ENCODE measurements at places on chromosomes 1 and 21.
A peak's percentile ranks its signal among the peaks of the same experiment; 100 is the strongest.

GRCh38 chr1:64959986-64960385 lies 6.4 kb downstream of the JAK1 start:
- DNase-seq: no peak

DNA sequence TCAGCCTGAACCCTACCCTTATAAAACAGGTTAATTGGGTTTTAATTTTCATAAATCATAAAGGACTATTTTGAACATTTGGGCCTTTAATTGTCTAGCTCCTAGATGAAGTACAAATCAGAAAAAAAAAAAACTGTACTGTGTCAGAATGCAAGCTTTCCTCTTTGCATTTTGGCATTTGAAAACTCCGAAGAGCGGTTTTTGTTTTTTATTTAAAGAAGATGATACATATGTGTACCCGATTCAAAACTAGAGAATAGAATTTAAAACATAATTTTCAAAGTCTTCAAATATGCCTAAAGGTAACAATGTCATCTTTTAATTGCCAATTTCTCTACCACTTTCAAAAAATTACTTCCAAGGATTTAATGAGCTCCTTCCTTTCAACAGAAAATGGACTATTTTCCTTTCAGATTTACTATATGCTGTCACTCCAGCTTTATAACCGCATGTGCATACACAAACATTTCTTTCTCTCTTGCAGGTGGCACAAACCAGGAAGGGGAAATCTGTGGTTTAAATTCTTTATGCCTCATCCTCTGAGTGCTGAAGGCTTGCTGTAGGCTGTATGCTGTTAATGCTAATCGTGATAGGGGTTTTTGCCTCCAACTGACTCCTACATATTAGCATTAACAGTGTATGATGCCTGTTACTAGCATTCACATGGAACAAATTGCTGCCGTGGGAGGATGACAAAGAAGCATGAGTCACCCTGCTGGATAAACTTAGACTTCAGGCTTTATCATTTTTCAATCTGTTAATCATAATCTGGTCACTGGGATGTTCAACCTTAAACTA lies 33.7 kb downstream of the MRPL39 start:
- no peak for DNase-seq

- no peak for DNase-seq
Measured at GRCh38 chr1:1355416-1355815, 2.9 kb downstream of the MXRA8 start.

- no peak for DNase-seq
Measured at GRCh38 chr1:159025043-159025442, 15.3 kb downstream of the IFI16 start.

- DNase-seq: no peak
Measured at GRCh38 chr1:2391931-2392509, 379 bp downstream of the RER1 start.

- DNase-seq: no peak
Measured at GRCh38 chr1:238281418-238281817, 390.7 kb upstream of the ZP4 start.

DNA sequence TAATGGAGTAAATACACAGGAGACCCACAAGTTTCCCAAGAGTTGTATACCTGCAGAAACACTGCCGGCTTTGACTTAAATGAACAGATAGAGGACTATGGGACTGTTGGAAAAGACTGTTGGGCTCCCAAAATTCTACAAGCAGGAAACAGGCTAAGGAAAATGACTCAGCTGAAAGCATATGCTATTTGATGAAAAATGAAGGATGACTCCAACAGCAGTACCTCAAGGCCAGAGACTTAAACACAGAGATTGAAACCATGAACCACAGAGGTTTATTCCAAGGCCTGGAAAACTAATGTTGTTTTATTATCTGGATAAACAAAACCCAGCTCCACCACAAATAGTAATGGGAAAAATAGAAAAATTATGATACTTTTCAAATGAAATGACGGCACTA lies 187.7 kb downstream of the TNFSF18 start:
- DNase-seq: no peak

DNA sequence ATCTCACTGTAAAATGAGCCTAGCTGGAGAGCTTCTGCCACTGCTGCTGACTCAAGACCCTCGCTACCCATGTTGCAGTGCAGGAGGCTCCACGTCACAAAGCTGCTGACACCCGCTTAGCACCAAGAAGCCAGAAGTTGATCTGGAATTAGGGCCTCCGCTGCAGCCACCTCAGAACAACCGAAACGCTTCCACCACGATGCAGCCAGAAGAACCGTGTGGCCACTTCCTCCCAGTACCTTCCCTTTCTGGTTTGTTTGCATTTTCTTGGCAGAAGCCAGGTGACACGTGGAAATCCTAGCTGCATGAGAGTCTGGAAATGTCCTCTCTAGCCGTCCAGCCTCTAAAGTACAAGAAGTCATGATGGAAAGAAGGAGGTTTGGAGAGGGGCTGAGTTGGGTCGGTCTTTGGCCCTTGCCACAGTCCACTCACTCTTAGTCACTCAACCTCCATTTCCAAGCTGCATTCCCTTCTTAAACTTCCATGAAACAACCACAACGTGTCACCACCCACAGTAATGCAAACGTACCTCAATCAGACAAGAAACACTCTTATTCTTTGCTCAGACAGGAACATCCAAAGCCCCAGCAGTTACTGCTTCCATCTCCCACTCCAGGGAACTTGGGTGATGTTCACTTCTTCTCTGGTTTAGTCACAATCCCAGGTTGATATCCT lies 10.0 kb upstream of the CDA start:
- no peak for DNase-seq

DNA sequence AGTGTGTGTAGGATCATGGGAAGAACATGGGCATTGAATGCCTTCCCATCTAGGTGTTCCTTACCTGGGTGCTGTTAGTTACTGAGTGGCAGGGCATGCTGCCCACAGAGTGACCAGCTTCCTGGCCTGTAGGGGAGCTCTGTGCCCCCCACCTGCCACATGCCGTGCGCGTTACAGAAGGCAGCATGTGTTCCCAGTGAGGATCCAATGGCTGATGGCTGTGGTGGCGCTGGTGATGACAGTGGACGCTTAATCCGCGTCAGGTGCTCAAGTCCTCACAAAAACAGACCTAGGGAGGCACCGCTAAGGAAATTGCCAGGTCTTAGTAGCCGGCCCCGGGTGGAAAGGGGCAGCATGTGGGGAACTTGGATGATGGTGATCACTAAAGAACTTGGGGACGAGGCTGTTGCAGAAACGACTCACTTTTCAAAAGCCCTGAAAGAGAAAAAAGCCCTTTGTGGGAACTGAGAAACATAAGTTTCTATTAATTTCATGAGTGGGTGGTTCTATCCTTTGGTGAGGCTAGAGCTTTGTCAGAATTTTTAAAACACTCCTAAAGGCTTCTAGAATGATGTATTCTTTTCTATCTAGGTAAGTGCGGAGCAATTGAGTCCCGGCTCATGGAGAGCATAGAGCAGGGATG lies 93.2 kb downstream of the PRDM2 start:
- no peak for DNase-seq

DNA sequence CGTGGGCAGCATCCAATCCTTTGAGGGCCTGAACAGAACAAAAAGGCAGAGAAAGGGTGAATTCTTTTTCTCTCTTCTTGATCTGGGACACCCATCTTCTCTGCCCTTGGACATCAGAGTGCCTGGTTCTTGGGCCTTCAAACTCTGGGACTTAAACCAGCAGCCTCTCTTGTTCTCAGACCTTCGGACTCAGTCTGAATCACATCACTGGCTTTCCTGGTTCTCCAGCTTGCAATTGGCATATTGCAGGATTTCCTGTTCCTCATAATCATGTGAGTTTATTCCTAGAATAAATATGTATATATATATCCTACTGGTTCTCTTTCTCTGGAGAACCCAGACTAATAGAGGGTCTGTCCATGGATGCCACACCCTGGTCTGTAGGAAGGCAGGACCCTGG lies 16.3 kb upstream of the TENT5C start:
- no peak for DNase-seq

GRCh38 chr1:42847111-42847595 lies 740 bp downstream of the ZNF691 start:
- no peak for DNase-seq

- peak; percentile 15 for DNase-seq
Measured at GRCh38 chr1:180542113-180542837, 16.5 kb upstream of the OVAAL start.

DNA sequence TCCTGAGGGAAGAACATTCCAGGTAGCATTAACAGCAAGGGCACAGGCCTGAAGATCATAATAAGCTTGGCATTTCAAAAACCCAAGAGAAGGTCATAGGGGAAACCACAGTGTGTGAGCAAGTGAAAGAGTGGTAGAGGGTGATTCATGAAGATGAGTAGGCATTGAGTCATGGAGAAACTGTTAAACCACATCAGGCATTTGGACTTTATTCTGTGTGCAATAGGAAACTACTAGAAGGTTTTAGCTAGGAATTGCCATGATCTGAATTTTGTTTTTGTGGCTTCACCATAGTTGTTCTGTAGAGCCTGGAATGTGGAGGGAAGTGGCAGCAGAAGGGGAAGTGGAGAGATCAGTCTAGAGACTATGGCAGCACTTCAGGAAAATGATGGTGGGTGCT lies 359.0 kb upstream of the PTBP2 start:
- DNase-seq: no peak

DNA sequence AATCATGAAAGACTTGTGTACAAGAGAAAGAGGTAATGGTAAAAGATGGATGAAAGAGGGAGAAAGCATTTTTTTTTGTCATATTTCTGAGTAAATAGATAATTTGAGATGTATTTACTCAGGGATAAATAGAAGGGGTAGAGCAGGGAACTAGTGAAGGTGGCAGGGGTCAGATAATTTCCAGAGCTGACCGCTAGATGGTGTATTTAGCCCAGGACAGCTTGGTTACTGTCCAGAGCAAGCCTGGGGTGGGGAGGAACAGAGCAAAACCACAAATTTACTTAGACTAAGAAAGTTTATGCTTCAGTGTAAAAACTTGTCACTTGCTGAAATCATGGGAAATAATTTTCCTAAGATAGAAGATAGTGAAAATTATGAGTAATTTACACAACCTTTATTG lies 91.5 kb downstream of the XCL2 start:
- DNase-seq: no peak

GRCh38 chr1:191541758-191542157 lies 616.5 kb upstream of the RGS18 start:
- DNase-seq: no peak

- no peak for DNase-seq
Measured at GRCh38 chr1:12065872-12066271, 2.8 kb downstream of the TNFRSF8 start.

GRCh38 chr21:41211060-41211805 lies 43.3 kb downstream of the BACE2 start:
- no peak for DNase-seq

- no peak for DNase-seq
Measured at GRCh38 chr21:41832596-41833496, 46.3 kb downstream of the PRDM15 start.

DNA sequence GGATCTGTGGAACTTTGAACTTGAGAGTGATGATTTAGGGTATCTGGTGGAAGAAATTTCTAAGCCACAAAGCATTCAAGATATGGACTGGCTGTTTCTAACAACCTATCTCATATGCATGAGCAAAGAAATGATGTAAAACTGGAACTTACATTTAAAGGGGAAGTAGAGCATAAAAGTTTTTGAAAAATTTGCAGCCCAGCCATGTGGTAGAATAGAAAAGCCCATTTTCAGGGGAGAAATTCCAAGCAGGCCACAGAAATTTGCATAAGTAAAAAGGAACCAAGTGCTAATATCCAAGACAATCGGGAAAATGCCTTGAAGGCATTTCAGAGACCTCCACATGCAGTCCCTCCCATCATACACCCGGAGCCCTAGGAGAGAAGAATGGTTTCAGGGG lies 15.7 kb downstream of the RIIAD1 start:
- DNase-seq: no peak

DNA sequence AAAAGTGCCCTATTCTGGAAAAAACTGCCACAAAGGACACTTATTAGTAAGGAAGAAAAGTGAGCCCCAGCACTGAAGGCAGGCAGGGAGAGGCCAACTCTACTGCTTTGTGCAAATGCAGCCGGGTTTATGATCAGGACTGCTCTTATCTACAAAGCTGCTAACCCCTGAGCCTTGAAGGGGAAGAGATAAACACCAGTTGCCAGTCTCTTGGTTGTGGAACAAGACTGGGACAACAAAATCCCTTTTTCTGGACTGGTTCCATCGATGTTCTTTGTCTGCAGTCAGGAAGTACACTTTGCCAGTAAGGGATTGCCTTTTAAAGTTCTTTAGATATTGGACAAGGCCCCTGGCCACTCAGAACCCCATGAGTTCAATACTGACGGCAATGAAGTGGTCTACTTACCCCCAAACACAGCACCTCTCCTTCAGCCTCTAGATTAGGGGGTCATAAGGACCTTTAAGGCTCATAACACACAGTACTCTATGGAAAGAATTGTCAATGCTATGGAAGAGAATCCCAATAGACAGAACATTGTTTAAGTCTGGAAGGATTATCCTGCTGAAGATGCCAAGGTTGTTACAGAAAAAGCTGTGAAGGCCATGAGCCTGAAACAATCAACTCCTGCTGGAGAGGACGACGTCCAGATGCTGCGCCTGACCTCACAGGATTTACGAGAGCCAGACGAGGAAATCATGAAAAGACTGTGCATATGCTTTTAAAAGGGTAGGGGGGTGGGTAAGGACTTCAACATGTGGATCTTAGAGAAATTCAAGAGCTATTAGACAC lies 43.6 kb downstream of the GNB1 start:
- DNase-seq: no peak

- no peak for DNase-seq
Measured at GRCh38 chr1:147287133-147287865, 44.8 kb downstream of the CHD1L start.

GRCh38 chr21:36803816-36804439 lies 105.0 kb downstream of the SIM2 start:
- DNase-seq: peak; percentile 24

DNA sequence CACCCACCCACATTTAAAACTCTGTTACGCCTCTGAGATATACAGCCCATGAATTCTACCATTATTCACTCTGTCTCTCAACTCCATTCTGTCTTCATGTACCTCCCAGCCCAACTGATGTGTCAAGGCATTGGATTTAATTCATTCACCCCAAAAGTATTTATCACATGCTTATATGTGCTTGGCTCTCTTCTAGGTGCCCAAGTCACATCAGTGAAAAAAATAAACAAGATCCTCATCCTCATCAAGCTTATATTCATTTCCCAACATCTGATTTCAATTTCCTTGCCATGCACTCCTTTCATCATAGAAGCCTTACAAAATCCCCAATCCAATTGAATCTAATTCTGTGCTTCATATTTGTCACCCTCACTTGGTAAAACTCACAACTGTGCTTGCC lies 967.6 kb downstream of the LTN1 start:
- DNase-seq: no peak

- no peak for DNase-seq
Measured at GRCh38 chr1:156772728-156773497, 5.6 kb downstream of the PRCC start.

- peak; percentile 85 for DNase-seq
Measured at GRCh38 chr1:108828074-108828961, 28.6 kb downstream of the AKNAD1 start.

- DNase-seq: no peak
Measured at GRCh38 chr1:4916610-4917009, 262.2 kb downstream of the AJAP1 start.

GRCh38 chr1:156584813-156585212 lies 5.3 kb downstream of the TTC24 start:
- no peak for DNase-seq

Measured in cerebellum (tissue), 4 donors.